Right lobe of liver (tissue), 6 donors: ENCODE measurements at places on chromosomes 12 and 14.

GRCh38 chr12:28110329-28110728 is 79.9 kb upstream of the CCDC91 start:
- no peak for DNase-seq

GRCh38 chr12:128531170-128531569 is 264.2 kb downstream of the TMEM132C start:
- no peak for DNase-seq

- no peak for DNase-seq
Observed at GRCh38 chr14:36618641-36619040, 36.2 kb upstream of the NKX2-8 start.

GRCh38 chr12:99152337-99152736 is 495.2 kb upstream of the GARIN6 start:
- no peak for DNase-seq

DNA sequence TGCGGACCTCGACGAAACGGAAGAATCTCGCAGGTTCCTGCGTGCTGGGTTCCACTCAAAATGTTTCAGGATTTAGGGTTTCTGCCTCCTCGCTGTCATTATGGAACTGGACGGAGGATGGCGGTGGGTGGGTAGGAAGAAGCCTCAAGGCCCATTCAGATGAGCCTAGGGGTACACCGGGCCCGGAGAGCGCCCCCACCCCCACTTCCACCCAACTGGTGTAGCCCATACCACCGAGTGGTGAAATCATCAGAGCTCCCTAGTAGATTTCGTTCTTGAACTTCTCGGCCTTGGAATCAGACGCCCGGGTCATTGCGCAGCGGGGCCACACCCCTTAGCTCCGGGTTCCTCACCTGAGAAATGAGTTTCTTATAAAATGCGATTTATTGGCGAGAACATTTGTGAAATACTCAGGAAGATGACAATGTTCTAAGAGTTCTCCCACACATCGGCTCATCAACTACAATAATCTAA is 13.3 kb upstream of the TBX3 start:
- no peak for DNase-seq

- no peak for DNase-seq
Observed at GRCh38 chr12:16606201-16606849, 363 bp upstream of the LMO3 start.

GRCh38 chr12:20585913-20586312 is 109.2 kb upstream of the SLCO1C1 start:
- no peak for DNase-seq

- DNase-seq: no peak
Observed at GRCh38 chr12:94560431-94561221, 89.7 kb downstream of the TMCC3 start.

DNA sequence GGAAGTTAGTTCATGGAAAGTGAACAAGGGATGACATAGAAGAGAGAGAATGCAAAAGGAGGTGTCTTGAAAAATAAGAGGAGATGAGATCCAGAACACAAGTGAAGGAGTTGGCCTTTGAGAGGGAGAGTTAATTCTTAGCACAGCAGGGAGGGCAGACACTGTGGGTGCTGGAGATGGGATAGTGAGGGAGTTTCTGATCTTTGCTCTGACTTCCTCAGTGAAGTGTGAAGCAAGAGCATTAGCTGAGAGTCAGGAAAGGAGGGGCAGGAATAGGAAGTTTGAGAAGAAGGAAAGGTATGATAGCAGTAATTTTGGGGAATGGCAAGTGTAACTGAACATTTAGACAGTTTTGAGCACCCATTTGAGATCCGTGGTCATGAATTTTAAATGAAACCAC is 75.8 kb upstream of the COCH start:
- DNase-seq: no peak

- DNase-seq: no peak
Observed at GRCh38 chr12:130127912-130128789, 34.1 kb upstream of the FZD10 start.

GRCh38 chr12:59040656-59041055 is 120.4 kb upstream of the LRIG3 start:
- DNase-seq: no peak

DNA sequence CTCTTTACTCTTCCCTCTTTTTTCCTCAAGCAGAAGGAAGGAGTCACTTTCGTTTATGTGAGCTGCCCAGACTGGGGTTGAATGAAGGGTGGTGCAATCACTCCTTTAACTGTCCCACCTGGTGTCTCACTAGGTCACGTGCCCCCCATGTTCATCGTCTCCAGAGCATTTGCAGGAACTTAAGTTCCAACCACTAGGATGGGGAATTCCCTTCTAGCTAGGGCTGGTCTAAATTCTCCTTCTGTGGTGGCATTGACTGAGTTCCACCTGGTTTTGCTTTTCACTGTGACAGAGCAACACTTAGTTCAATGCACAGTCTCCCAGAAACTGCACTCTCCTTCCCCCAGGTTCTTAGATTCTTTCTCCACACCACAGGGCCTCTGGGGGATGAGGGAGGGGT is 9.5 kb downstream of the FANCM start:
- no peak for DNase-seq

DNA sequence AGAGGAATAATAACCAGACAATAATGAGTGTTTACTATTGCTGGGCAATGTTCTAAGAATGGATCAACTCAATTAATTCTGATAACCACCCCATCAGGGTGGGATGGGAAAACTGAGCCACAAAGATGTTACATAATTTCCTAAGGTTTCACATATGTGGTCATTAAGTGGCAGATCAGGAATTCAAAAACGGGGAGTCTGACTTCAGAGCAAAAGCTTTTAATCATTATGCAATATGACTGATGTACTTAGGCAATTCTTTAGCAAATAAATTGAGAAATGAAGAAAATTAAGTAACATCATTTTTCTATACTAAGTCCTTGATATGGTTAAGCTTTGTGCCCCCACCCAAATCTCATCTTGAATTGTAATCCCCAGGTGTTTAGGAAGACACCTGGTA is 53.4 kb downstream of the PLCZ1 start:
- DNase-seq: no peak

DNA sequence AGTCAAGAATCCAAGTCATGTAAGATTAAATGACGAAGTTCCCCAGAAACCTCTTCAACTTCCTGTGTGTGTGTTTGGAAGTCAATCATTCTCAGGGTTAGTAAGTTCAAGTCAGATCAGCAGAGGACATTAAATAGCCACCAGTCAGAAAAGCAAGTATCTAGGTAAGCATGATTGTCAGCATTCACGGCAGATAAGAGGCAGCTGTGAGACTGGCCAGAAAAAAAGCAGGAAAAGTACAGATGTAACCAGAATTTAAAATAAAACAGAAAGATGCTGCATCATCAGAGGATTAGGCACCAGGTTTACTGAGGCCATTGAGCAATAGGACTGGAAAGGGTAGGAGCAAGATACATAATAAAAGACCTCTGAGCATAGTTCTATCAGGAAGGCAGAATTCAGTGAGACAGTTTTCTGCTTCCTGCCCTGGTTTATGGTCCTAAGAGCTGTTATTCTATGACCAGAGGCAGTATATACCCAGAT is 606.9 kb downstream of the FSCB start:
- DNase-seq: no peak

- DNase-seq: no peak
Observed at GRCh38 chr14:67533754-67534085, 630 bp downstream of the PLEKHH1 start.

DNA sequence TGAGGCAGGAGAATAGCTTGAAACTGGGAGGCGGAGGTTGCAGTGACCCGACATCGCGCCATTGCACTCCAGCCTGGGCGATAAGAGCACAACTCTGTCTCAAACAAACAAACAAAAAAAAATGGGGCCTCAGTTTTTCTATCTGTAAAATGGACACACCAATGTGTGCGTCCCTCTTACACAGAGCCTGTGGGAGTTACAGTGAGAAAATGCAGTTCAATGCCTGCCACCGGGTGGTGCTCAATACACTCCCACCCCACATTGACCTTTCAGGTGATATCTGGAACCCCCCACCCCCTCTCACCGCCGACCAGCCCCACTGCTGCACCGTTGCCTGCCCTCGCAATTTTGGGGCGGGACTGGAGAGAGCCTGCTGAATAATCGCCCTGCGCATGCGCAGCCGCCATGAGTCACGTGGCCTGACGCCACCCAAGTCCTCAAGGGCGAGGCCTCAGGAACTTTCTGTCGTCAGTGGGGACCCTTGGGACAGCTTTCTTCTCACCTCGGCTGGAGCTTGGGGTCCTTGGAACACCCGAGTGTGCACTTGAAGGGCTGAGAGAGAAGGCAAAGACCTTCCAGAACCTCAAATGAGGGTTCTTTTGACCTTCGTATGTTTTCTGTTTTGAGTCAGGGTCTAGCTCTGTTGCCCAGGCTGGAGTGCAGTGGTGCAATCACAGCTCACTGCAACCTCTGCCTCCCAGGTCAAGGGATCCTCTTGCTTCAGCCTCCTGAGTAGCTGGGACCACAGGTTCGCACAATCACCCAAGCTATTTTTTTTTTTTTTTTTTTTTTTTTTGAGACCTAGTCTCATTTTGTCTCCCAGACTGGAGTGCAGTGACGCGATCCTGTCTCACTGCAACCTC is 14.6 kb upstream of the CABP1 start:
- no peak for DNase-seq

GRCh38 chr12:66047411-66048021 is 83.0 kb downstream of the LLPH start:
- no peak for DNase-seq

DNA sequence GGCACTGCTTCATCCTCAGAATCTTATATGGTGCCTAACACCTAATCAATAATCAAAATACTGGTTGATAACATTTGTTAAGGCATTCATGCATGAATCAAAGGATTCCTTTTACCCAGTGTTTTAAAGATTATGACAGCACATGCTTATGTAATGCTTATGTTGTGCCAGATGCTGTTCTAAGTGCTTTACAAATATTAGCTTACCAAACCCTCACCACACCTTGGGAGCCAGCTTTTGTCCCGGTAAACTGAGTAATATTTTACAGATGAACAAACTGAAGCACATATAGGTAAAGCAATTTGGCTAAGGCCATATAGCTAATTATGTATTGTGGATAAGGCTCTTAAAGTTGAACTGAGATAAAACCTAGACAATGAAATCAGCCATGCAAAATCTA is 209.2 kb downstream of the ALX1 start:
- no peak for DNase-seq

GRCh38 chr12:76073561-76073960 is 10.9 kb downstream of the NAP1L1 start:
- no peak for DNase-seq

DNA sequence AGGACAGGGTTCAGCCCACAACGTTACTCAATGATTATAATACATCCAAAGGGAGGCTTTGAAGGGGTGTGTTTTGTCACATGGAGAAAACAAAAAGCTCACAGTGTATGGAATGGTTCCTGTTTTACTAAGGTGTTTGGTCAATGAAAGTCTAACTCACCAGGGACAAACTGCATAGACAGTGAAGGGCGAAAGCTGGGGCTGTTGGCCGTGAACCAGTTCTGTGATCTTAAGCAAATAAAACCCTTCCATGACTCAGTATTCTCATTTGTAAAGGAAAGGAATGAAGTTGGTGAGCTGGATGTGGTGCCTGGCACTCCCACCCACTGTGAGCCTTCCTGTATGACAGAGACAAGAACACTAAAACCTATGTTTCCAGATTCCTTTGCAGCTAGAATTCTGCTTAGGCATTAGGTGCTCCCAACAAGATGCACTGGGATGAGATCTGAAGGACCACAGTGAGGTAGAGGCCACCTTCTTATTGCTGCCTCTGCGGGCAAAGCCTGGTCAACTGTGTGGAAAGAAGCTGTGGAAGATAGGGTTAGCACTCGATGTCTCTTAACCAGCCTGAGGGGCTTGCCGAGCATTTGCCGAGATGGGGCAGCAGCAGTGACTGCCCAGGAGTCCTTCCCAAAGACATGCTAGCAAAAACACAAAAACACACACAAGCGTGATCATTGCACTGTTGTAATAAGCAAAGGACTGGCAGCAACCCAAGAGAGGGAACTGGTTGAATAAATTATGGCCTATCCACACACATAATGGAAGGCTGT is 48.5 kb downstream of the VCPKMT start:
- peak; percentile 64 for DNase-seq

DNA sequence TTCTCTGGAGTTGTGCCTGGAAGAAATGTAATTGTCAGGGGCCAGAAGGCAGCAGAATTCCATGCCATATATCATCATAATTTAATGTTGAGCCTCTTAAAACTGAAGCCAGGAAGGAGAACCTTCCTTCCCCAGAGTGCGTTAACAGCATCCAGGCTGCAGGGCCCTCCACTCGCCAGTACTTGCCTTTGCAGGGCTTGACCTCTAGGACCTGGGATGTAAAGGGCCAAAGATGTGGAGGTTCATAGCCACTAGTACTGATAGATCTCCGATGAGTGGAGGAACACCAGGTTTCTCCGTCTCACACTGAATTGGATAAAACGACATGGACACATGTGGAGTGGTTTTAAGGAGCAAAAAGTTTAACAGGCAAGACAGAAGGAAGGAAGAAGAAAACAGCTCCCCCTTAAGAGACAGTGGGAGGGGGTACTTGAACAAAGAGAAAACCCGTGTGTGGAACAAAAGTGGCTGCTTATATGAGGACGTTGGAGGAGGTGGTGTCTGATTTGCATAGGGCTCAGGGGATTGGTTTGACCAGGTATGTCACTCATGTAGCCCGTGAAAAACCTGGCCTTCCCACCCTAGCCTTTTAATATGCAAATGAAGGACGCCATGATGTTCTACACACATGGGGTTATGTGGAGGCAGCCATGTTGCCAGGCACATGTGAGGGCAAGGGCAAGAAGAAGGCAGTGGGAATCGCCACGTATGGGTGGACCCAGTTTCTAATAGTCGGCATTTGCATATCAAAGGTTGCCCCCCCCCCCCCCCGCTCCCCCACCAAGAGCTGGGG is 38.8 kb upstream of the WSCD2 start:
- DNase-seq: no peak

DNA sequence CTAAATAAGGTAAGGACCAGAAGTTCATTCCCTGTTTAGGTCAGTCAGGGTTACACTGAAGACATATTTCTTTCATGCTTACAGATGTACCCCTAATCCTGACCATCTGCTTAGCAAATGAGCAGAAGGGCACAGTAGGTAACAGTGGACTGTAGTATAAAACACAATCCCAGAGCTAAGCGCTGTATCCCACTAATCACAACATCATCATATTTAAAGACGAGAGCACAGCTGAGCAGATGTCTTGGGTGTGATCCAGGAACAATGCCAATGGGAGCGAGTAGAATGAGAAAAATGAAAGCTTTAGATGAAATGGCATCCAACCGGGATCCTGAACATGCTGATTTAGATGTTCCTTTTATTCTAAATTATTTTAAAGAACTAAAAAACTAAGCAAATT is 213.4 kb downstream of the CCER1 start:
- no peak for DNase-seq

- DNase-seq: no peak
Observed at GRCh38 chr12:31597066-31597465, 6.1 kb upstream of the DENND5B start.

DNA sequence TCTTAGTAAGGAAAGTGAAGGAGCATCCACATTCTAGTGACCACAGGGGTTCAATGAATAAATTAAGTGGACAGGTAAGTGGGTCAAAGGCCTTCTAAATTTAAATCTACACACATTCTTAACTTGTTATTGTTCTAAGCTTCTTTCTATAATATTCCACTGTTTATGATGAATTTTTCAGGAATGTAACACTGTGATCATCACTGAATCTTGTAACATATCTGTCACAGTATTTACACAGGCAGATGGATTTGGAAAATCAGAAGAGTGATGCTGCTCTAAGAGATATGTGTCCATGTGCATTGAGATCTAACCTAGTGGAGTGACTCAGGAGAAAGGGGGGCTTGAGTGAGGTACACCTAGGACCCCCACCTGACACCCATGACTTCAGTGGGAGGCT is 115.4 kb upstream of the OVCH1 start:
- DNase-seq: no peak

GRCh38 chr12:130983328-130984017 is 29.8 kb downstream of the ADGRD1 start:
- DNase-seq: no peak
